Peyer's patch (tissue), 4 donors: ENCODE measurements at places on chromosomes 3 and 15. TPM values are rescaled to one million over a fixed set of nuclear protein-coding genes. Genes with fewer than 3 reads are reported as not detected.

The TLR9 gene
- total RNA-seq: 1.7 TPM

The ZNF80 gene
- total RNA-seq: not detected

The MOBP gene
- total RNA-seq: not detected

The WDR93 gene
- not detected for total RNA-seq

GRCh38 chr3:120025520-120025919, 68.7 kb downstream of the GSK3B start:
- no peaks in the 10 kb centered on the region for H3K27me3 ChIP-seq
- H3K36me3 ChIP-seq: no peaks in the 10 kb centered on the region
- H3K27ac ChIP-seq: no peak overlapping the region
- DNase-seq: no peak
- H3K4me1 ChIP-seq: no peaks in the 10 kb centered on the region

GRCh38 chr3:192901435-192901834, 16.2 kb downstream of the MB21D2 start:
- H3K4me3 ChIP-seq: no peak overlapping the region
- no peaks in the 10 kb centered on the region for H3K27me3 ChIP-seq
- no peaks in the 10 kb centered on the region for H3K4me1 ChIP-seq
- no peaks in the 10 kb centered on the region for H3K36me3 ChIP-seq
